Neural crest cell (in vitro differentiated cells): ENCODE measurements at places on chromosomes 7 and 10. TPM values are rescaled to one million over a fixed set of nuclear protein-coding genes. Genes with fewer than 3 reads are reported as not detected.

DNA sequence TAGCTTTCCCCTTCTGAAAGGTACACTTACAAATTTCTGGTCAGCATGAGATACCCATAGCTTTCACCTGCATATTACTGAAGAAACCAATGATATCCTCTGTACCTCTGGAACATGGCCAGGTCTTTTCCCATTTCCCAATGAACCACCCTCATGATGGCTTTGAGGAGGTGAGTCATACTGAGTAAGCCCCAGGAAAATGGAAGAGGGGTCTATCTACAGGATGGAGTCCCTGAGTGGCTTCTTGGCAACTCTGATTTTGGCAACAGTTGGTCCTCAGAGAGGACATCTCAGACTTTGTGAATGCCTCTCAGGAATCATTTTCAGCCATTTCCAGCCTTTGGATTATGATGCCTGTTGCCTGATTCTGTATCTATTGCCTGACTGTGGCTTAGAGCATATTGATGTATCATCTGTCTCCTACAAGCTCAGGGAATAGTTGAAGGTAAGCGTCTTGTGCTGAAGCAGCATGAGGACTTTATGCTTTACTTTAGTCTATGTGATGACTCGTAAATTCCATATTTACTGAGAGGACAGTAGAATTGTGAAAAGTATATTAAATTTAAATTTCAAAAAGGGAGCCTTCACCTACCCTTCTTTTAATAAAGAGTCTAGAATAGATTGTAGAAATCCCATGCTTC, 84.7 kb upstream of the DKK1 start:
- DNase-seq: no peak

DNA sequence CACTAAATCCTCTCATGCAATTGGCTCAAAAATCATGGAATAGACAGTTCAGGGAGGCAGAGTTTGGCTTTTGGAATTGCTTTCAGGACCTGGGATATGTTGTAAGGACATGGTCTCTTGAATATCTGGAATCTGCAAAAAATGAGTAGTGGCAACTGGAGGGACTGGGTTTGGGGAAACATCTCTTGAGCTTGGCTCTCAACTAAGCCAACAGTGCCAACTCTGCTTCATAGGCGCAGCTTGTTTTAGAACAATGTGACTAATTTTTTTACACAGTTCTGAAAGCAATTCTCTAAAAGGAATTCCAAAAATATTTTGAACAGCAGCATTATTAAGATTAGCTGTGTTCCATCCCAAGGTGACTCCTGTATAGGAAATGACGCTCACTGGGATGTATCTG, 121.5 kb upstream of the DPP6 start:
- DNase-seq: no peak

DNA sequence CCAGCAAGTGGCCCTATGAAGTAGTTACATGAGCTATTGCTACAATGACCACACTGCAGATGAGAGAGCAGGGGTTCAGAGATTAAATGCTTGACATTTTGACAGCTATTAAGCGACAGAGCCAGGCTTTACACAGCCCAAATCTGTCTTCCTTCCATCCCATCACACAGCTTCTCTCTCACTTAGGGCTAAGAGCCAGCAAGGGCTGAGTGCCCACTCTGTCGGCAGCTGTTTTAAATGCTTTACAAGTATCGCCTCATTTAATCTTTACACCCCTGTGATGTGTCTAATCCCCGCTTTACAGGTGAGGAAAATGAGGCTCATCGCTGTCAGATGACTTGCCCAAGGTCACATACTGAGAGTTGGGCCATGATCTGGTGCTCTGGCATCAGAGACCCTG, 15.2 kb upstream of the OPALIN start:
- DNase-seq: no peak

- no peak for DNase-seq
Observed at GRCh38 chr7:134690016-134690415, 43.4 kb downstream of the BPGM start.

ARHGEF35 gene
- 0.89 and 1.2 TPM in 2 replicates for total RNA-seq

GRCh38 chr7:151167197-151167961, at the start of gene GBX1:
TSS of gene GBX1 (minus strand) at chr7:151167694. CDS start at chr7:151167548, 146 bp downstream.
- DNase-seq: peak; percentile 41

DNA sequence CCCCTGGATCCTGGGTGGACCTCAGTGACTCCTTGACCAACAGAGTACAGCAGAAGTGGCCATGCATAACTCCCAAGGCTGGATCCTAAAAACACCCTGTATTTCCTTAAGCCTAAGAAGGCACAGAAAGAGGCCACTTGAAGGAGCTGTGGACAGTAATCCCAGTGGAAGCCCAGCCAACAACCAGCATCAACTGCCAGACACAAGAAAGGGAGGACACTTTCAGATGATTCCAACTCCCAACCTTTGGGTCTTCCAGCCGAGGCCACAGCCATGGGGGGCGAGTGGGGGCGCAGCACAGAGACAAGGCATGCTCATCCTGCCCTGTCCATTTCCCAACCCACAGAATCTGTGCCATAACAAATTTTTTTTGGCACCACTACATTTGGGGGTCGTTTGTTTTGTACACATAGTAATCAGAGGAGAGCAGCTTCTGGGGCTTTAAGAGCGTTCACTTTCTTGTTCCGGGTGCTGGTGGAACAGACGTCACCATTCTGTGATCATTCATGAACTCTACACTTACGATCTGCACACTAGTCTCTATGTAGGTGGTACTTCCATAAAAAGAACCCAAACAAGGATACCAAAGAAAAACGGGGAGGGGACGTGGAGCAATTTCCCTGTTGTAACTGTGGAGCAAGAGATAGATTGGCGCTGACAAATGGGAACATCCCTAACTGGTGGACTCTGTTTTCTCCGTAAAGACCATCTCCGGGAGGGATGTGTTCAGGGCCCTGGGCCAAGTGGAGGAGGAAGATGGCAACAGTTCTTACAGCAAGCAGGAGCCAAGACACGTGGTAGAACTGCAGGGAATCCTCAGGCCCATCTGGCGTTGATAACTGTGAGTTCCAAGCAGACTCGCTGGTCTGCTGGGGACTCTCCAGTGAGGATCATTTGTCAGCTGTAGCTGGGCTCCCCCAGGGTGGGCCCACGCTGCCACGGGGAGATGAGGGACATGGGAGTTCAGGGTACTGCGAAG, 6.0 kb upstream of the SLC29A3 start:
- DNase-seq: no peak
